GM04503 (cell line): ENCODE measurements at places on chromosomes 13 and 19.

GRCh38 chr13:80501556-80501955 is 160.6 kb upstream of the SPRY2 start:
- DNase-seq: no peak

GRCh38 chr13:87122551-87122950 is 548.6 kb upstream of the SLITRK5 start:
- DNase-seq: no peak

DNA sequence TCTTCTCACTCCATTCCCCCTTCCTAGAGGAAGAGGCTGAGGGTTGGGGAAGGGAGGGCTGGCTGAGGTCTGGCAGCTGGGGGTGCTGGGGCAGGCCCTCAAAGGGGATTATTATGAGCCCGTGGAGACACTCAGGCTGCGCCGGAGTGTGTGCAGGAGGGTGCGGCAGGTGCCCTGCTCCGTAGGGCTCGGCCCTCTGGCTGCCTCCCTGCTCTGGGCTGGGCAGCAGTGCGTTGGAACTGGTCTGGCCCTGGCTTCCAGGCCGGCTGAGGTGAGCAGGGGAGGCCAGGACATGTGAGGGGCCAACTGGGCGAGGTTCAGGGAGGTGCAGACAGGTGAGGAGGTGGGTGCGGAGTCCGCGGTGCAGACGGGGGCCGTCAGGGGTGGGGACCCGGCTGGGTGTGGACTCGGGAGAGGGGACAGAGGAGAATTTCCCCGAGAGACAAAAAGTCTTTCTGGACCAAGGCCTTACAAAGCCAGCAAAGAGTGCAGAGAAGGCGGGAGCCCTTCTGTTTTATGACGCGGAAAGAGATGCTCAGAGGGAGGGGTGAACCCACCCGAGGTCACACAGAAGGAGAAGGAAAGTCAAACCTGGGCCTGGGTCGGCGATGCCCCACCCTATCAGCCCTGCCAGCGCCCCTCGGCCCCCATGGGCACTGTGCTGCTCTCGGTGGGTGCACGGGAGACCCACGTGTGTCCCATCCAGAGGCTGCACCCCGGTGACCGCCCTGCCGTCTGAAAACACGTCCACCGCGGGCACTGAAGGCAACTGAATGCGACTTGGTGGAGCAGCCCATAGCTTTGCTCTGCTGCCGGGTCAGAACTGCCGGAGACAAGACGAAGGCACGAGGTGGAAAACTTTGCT is 31.0 kb downstream of the PIP5K1C start:
- no peak for DNase-seq

DNA sequence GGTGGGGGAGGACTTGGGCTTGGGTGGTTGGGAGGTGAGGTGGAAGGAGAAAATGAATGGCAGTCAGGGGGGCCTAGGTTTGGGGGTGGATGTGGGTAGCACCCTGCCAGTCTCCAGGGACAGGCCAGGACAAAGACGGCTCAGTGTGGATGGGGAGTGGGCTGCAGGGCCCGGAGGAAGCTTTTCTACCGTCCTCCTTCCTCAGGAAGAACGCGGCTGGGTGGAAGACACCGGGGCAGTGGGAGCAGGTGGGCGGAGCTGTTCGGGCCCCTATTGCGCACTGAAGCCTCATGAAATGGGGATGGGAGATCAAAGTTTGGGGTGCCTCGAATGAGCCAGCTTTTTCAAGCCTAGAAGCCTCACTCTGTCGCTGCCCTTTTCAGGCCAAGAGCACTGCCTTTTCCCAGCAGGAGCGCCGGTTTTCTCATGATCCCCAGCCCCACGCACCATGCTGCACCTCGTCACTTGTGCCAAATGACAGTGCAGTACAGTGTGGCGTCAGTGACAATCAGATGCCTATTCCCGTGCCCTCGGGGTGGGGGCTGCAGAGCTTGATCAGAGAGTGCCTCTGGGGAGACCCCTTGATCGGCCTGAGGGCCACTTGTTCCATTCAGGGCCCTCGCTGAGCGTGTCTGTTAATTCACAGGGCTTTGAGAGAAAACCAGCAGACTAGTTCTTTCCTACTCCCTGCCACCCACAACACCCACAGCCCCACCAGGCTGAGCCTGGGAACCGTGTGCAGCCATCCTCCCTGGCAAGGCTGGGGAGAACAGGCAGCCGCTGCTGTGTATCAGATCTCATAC is 1.5 kb downstream of the CALM3 start:
- DNase-seq: no peak

- DNase-seq: no peak
These were observed 6.6 kb upstream of the S1PR2 start for GRCh38 chr19:10237702-10238101.

GRCh38 chr19:21699197-21699596 is 68.2 kb downstream of the ZNF100 start:
- DNase-seq: no peak

- peak; percentile 48 for DNase-seq
These were observed 42.1 kb downstream of the TUBGCP3 start for GRCh38 chr13:112545856-112546255.

DNA sequence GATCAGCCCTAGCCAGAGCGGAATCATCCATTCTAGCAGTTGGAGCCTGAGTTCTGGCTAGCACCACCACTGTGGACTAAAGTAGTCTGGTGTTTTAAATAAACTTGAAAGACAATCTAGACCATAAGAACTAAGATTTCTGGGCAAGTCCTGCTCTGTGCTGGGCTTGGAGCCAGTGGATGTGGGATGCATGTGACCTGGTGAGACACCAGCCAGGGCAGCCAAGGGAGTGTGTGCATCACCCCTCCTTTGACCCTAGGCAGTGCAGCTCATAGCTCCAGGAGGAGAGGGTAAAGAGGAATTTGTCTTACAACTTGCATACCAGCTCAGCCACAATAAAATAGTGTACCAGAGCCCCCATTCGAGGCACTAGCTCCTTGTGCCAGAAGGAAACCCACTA is 21.0 kb downstream of the ITGBL1 start:
- peak; percentile 56 for DNase-seq

- DNase-seq: no peak
These were observed 2.3 kb upstream of the EPHX3 start for GRCh38 chr19:15234431-15235130.
